ENCODE measurements at places on chromosomes 11 and 22.
A peak's percentile ranks its signal among the peaks of the same experiment; 100 is the strongest.

GRCh38 chr11:27029966-27030365, 10.6 kb upstream of the BBOX1 start:
- H3K27me3 ChIP-seq, result no peaks in the 10 kb centered on the region
- H3K36me3 ChIP-seq, result no peaks in the 10 kb centered on the region
- DNase-seq, result no peak
- H3K4me1 ChIP-seq, result no peaks in the 10 kb centered on the region
- H3K27ac ChIP-seq, result no peak overlapping the region
- H3K4me3 ChIP-seq, result no peak overlapping the region

GRCh38 chr11:130581646-130582045, 133.2 kb downstream of the ADAMTS15 start:
- H3K4me3 ChIP-seq, result no peak overlapping the region
- no peaks in the 10 kb centered on the region for H3K27me3 ChIP-seq
- no peaks in the 10 kb centered on the region for H3K36me3 ChIP-seq
- H3K4me1 ChIP-seq, result peaks cover 28% of the 10 kb centered on the region
- no peak for DNase-seq

DNA sequence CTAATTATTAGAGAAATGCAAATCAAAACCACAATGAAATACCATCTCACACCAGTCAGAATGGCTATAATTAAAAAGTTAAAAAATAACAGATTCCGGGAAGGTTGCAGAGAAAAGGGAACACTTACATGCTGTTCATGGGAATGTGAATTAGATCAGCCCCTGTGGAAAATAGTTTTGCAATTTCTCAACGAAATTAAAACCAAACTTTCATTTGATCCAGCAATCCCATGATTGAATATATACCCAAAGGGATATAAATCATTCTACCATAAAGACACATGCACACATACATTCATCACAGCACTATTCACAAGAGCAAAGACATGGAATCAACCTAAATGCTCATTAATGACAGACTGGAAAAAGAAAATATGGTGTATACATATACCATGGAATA, 32.5 kb downstream of the NOX4 start:
- no peaks in the 10 kb centered on the region for H3K4me1 ChIP-seq
- no peak overlapping the region for H3K27ac ChIP-seq
- DNase-seq, result no peak
- no peaks in the 10 kb centered on the region for H3K27me3 ChIP-seq
- no peaks in the 10 kb centered on the region for H3K36me3 ChIP-seq
- H3K4me3 ChIP-seq, result no peak overlapping the region

DNA sequence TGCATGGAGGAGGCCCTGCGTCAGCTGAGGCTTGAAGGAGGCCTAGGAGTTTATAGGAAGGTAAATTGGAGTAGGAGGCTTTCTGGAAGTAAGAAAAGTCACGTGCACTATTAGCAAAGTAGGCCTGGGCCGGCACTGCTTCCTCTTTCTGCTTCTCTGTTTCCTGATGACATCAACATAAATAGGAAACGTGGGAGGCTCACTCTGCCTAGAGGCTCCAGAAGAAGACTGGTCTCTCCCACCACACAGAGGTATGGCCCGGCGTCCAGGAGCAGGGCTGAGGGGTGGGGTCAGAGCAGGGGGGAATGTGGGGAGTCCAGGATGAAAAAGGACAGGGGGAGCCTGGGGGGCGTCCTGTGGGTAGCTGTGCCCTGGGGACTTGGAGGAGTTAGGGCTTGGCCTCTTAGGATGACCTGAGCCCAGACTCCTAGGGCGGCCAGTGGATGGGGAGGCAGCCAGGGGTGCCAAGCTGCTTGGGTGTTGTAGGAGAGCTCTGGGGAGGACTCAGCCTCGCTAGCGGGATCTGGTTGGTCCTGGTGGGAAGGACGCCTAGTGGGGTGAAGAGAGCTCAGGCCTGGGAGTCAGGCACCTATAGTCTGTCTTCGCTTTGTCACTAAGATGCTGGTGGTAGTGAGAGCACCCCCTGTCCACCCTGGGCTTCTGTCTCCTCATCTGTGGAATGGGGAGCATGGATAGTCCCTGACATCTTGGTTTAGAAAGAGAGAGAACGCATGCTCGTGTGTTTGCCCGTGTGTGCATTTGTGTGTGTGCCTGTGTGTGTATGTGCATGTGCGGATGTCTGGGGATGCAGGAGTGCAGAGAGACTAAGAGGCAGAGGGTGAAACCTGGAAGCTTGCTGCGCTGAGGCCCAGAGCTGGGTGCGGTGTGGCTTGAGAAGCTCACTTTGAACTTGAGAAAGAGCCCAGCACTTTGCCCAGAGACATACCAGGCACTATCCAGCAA, at the start of gene CSF2RB:
Gene CSF2RB, plus strand, starts transcription at position 202 of the 963 bp plus-strand sequence. CDS start 8,580 bp downstream, outside the sequence.
- DNase-seq, result no peak
- peak within 1 kb of the TSS; percentile 69 for H3K27ac ChIP-seq
- H3K4me1 ChIP-seq, result peaks cover 6% of the 10 kb centered on the region
- peaks cover 3% of the 10 kb centered on the region for H3K27me3 ChIP-seq
- no peaks in the 10 kb centered on the region for H3K36me3 ChIP-seq
- H3K4me3 ChIP-seq, result peak within 1 kb of the TSS; percentile 38

- H3K4me3 ChIP-seq, result no peak overlapping the region
- H3K27me3 ChIP-seq, result no peaks in the 10 kb centered on the region
- H3K4me1 ChIP-seq, result no peaks in the 10 kb centered on the region
- no peak for DNase-seq
- H3K27ac ChIP-seq, result no peak overlapping the region
Observed at GRCh38 chr22:43580271-43580750, 168.5 kb downstream of the MPPED1 start.

DNA sequence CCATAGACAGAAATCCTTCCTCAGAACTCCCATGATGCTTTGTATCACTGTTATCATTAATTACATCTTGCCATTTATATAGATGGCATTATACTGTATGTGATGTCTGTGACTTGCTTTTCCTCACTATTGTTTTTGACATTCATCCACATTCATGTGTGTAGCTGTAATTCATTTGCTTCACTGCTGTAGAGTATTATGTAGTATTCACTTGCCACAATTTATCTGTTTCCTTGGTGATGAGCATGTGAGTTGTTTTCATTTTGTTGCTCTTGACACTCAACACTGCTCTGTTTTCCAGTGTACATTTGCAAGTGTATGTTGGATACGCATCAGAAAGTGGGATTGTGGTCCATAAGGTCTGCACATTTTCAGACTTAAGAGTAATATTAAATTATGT, 328.6 kb upstream of the C11orf87 start:
- H3K27me3 ChIP-seq, result no peaks in the 10 kb centered on the region
- H3K4me1 ChIP-seq, result no peaks in the 10 kb centered on the region
- no peak overlapping the region for H3K27ac ChIP-seq

- no peaks in the 10 kb centered on the region for H3K27me3 ChIP-seq
- no peaks in the 10 kb centered on the region for H3K36me3 ChIP-seq
- peak overlapping the region; percentile 0 for H3K4me3 ChIP-seq
- peak overlapping the region; percentile 91 for H3K27ac ChIP-seq
- peaks cover 98% of the 10 kb centered on the region for H3K4me1 ChIP-seq
Observed at GRCh38 chr22:42933485-42934091, 76.5 kb upstream of the ARFGAP3 start.

GRCh38 chr11:78605296-78605695, 30.6 kb upstream of the NARS2 start:
- no peaks in the 10 kb centered on the region for H3K4me1 ChIP-seq
- H3K4me3 ChIP-seq, result no peak overlapping the region
- no peak overlapping the region for H3K27ac ChIP-seq
- peaks cover 9% of the 10 kb centered on the region for H3K27me3 ChIP-seq
- no peaks in the 10 kb centered on the region for H3K36me3 ChIP-seq

DNA sequence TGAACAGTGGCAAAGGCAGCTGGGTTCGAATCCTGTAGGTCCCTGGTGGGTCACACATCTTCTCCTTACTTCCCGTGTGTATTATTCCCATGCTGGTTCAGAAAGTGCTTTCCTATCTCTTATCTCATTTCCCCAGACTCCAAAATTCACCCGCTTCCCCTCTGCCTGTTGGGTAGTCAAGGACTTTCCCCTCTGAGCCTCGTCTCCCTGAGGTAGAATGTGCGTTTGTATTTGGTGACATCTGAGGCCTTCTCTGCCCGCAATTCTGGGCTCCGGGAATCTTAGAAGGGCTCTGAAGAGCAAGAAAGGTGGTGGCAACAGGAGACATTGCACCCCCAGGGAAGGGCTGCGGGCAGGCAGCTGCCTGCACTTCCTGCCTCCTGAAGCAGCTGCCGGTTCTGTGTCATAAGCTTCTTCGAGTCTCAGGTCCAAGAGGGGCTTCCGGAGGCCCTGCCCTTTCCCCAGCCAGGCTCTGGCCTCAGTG, 5.9 kb downstream of the LRRC32 start:
- H3K4me1 ChIP-seq, result peaks cover 16% of the 10 kb centered on the region
- H3K4me3 ChIP-seq, result no peak overlapping the region
- H3K27ac ChIP-seq, result no peak overlapping the region

DNA sequence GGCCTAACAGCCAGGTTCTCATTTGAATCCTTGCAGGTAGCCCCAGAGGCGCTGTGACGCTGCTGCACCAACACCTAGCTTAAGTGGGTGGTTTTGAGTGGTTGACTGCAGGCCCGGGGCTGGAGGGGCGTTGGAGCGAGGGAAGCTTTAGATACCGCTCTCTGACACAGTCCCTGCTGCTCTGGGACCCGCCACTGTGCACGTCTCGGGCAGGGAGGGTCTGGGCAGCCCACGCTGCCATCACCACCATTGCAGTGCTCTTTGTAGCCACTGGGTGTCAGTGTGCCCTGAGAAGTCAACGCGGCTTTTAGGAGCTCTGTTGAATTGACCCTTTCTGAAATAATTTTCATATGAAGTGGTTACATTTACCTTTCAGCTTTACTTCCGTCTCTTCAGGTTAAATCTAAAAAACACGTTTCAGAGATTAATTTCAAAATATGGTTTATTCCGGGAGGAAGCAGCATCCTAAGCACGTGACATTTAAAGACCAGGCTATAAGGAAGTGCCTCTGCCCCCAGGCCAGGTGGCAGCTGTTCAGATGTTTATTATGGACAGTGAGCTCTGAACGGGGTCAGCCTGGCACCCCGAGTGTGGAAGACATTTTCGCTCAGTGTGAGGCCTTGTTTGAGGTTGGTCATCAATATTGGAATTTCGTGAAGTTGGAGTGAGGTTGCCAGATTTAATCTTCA, 30.9 kb upstream of the PARVB start:
- no peak for DNase-seq
- no peak overlapping the region for H3K4me3 ChIP-seq
- peaks cover 78% of the 10 kb centered on the region for H3K36me3 ChIP-seq

DNA sequence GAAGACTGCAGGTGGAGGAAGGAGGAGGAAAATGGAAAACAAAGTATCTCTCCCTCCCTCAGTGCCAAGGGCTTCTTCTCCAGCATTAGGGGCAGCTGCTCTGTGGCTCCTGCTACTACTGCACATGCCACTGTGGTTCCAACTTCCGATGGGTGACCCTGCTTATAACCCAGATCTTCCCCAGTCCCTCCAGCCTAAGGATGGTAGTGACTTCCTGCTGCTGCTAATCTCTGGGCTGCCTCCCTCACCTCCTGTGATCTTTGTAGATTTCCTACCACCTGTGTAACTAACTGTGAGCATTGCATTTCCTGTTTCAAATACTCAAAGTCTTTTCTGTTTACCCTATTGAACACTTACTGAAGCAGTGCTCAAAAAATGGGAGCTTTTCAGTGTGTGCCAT, 28.7 kb upstream of the TRPC6 start:
- H3K4me1 ChIP-seq, result no peaks in the 10 kb centered on the region
- no peaks in the 10 kb centered on the region for H3K27me3 ChIP-seq
- H3K27ac ChIP-seq, result no peak overlapping the region
- no peak for DNase-seq
- H3K36me3 ChIP-seq, result no peaks in the 10 kb centered on the region
- H3K4me3 ChIP-seq, result no peak overlapping the region

DNA sequence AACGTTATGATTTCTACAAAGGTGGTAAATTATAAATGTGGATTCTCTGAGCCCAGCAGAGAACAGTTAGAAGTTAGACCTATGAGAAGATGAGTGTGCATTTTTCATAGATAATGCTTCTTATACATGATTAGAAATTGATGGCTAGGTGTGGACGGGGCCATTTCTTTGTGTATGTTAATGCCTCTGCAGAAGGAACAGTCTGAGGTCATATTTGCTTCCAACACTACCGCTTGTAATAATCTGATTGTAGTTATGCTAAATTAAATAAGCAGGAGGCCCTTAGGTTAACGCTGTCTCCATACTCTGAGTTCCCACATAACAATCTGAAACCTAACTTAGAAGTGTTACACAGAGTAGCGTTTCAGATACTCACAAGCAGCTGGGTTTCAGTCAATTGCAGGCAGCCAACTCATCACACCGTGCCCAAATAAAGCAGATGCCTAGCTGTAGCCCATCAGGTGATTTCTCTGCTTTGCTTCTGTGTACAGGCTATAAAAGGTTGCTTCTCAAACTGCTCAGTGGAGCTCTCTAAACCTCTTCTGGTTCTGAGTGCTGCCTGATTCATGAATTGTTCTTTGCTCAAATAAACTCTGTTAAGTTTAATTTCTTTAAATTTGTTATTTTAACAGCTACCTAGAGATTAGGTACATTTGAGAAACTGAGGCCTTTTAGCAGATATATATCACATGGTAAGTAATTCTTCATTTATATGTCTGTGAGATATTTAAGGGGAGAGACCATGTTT, 638.8 kb upstream of the CCDC90B start:
- H3K27me3 ChIP-seq, result no peaks in the 10 kb centered on the region
- no peaks in the 10 kb centered on the region for H3K36me3 ChIP-seq

- H3K4me1 ChIP-seq, result peaks cover 23% of the 10 kb centered on the region
- H3K27ac ChIP-seq, result no peak overlapping the region
- no peak overlapping the region for H3K4me3 ChIP-seq
- peaks cover 15% of the 10 kb centered on the region for H3K27me3 ChIP-seq
- no peaks in the 10 kb centered on the region for H3K36me3 ChIP-seq
- no peak for DNase-seq
Observed at GRCh38 chr11:64444838-64445441, 86.0 kb downstream of the RPS6KA4 start.

GRCh38 chr11:69893631-69894030, 74.4 kb upstream of the FGF3 start:
- H3K4me1 ChIP-seq, result no peaks in the 10 kb centered on the region
- peaks cover 82% of the 10 kb centered on the region for H3K27me3 ChIP-seq
- no peak for DNase-seq

GRCh38 chr11:132712466-132712865, 819.8 kb downstream of the OPCML start:
- no peaks in the 10 kb centered on the region for H3K27me3 ChIP-seq
- DNase-seq, result no peak
- H3K4me3 ChIP-seq, result no peak overlapping the region
- H3K36me3 ChIP-seq, result no peaks in the 10 kb centered on the region
- no peaks in the 10 kb centered on the region for H3K4me1 ChIP-seq
- no peak overlapping the region for H3K27ac ChIP-seq

GRCh38 chr22:39171623-39172264, 19.3 kb upstream of the CBX7 start:
- DNase-seq, result peak; percentile 57
- no peaks in the 10 kb centered on the region for H3K36me3 ChIP-seq
- no peak overlapping the region for H3K27ac ChIP-seq
- H3K4me1 ChIP-seq, result peaks cover 46% of the 10 kb centered on the region
